ENCODE measurements at places on chromosomes 2 and 18.

- no peak for DNase-seq
Observed at GRCh38 chr2:46656640-46657039, 177.3 kb downstream of the TMEM247 start.

DNA sequence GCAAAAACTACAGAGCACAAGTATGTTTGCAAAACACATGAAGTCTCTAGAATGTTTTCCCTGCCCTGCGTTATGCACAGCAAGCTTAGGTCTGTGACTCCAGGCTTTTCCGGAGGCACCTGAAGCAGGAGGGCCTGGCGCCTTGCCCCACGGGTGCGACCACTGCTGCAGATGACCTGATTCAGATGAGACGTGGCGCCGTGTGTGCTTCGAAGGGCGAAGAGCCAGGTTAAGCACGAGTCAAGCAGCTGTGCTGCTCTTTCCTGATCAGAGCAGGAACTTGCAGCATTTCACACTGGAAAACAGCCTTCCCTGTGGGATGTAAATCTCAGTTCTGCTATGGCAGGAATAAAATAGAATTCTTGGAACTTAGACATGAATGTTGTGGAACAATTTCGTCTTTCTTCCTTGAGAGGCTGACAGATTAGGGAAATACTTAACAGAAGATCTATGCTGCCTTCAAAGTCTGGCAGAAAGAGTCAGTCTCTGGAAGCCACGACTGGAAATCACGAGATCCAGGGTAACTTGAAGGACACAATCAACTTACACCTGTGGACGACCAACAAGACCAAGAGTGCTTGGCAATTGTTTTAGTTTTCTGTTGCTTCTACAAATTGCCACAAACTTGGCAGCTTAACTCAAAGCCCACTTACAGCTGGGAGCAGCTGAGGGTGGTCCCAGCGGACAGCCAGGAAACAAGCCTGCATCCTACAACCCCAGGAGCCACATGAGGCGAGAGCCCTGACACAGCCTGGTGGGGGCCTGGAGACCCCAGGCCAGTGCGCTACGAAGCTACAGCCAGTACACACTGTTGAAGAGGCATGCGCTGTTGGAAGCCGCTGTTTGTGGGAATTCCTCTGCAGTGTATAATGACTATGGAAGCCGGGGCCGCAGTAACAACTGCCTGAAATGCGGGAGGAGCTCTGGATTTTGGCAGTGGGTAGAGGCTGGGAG, 42.9 kb downstream of the EIPR1 start:
- DNase-seq: no peak

- no peak for DNase-seq
Observed at GRCh38 chr2:2085533-2085932, 245.5 kb downstream of the MYT1L start.

DNA sequence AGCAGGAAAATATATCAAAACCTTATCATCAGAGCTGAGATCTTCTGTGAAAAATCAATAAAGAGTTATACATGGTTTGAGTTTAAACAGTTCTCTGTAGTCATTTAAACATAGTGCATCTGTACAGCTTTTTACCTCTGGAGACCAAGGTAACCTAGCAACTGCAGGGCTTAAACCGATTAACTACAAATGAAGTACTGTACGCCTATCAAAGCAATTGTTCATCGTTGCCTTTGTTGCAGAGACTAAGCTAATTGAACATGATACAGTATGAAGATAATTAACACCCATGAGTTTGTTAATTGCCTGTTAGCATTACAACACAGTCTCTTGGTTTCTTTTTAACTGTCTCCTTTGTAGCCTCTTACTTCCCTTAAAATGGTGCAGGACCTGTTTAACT, 147.9 kb downstream of the LNPK start:
- no peak for DNase-seq

DNA sequence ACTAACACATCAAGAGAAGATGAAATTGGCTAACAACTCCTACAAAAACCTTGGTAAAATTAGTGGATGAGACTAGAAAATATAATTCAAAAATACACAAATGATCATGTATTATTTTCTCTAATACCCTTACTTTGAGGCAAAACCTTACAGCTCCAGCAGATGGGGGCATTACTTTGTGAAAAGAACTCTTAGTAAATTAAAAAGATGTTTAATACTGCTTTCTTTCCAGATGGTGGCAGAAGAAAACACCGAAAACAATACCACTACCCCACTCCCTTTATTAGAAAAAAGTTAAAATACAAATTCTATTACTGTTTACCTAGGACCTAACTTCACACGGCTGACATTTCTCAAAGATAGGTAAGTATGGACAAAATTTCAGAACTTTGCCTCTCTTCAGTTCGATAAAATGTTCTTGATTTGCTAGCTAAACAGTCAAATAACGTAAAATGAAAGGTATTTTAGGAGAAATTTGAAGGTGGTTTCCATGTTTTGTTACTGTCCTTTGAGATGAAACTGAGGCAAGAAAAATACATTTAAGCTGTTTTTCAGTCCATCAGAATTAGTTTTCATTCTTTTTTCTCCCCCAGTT, 30.6 kb downstream of the ORC4 start:
- DNase-seq: no peak

DNA sequence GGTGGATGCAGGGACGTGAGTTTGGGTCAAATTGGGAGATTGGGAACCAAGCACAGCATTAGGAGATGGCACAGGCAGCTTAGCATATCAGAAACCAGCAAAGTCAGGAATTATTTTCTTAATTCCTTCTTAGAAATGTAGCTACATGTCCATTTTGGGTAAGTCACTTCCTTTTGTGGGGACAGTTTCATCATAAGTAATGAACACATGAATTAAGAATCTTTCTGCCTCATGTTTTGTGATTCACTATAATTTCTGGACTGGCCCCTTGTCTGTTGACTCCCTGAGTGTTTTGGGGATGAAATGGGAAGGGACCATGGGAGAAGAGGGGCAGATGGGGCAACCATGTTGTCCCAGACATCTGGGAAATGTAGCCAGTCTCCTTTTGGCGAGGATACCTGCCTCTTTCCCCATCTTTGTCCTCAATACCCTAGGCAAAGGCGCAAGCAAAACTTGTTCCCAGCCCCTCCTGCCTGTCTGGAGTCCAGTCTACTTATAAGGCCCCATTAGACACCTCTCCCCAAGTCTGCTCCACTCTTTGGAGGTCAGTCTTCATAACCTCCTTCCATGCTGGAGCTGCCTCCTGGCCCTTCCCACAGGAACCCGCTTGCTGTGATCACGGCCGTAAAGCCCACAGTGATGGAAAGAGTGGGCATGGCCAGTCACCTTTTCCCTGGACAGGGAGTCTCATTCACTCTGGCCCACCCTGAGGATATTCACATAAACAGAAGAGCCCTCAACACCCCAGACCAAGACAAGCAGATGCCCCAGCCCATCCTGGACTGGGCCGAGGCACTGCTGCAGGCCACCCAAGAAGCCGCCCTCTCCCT, 25.7 kb downstream of the MTHFD2 start:
- no peak for DNase-seq

- DNase-seq: no peak
Observed at GRCh38 chr2:10926191-10926820, 14.6 kb downstream of the KCNF1 start.

- DNase-seq: no peak
Observed at GRCh38 chr2:72949642-72950041, 32.3 kb downstream of the EMX1 start.

- peak; percentile 98 for DNase-seq
Observed at GRCh38 chr2:174487108-174487819, 435 bp upstream of the GPR155 start.

DNA sequence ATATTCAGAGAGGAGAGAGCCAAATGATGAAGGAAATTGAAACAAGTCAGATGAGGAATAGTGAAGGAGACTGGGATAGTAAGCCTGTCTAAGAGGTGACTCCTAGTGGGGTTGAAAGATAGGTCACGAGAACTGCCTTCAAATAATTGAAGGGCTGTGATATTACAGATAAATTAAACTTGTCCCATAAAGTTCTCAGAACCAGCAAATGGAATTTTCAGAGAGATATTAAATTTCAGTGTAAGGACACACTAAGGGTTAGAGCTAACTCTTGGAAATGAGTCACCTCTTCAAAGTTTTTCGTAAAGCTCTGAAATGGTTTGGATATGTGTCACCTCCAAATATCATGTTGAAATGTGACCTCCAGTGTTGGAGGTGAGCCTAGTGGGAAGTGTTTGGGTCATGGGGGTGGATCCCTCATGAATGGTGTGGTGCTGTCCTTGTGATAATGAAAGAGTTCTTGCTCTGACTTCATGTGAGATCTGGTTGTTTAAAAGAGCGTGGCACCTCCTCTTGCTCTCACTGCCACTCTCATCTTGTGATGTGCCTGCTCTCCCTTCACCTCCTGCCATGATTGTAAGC, 87.3 kb downstream of the BABAM2 start:
- no peak for DNase-seq

DNA sequence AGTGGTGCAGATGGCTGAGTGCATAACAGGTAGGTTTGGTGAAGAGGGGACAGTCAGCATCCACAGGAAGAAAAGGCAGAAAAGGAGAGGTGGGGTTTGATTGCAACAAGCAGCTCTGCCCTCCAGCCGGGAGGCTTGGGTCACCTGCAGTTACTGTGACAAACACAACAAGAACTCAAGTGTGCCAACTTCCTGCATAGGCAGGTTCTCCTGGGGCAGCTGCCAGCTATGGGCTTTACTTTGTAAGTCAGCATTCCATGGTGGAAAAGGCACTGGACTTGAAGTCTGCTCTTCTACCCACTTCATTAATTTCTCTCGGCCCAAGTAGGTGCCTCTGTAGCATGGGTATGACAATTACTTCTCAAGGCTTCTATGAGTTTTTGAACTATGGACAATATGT, 98.9 kb downstream of the MYT1L start:
- DNase-seq: no peak

DNA sequence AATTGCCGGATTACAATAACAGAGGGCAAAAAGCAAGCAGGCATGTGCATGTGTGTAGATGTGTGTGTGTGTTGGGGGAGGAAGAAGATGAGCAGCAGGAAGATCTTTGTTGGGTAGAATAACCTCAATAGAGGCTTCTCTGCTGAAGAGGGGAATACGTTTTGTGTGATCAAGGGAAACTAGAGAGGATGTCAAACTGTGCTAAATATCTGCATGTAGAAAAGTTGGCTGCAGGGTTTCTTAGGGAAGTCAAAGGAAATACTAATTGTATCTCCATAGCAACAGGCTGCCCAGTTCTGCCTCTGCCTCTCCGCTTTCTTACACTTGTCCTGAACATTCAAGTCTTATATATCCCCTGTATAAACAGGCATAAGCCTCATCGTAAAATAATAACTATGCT, 190.1 kb upstream of the RND3 start:
- DNase-seq: no peak

- no peak for DNase-seq
Observed at GRCh38 chr2:177641331-177641730, 248.8 kb downstream of the AGPS start.

DNA sequence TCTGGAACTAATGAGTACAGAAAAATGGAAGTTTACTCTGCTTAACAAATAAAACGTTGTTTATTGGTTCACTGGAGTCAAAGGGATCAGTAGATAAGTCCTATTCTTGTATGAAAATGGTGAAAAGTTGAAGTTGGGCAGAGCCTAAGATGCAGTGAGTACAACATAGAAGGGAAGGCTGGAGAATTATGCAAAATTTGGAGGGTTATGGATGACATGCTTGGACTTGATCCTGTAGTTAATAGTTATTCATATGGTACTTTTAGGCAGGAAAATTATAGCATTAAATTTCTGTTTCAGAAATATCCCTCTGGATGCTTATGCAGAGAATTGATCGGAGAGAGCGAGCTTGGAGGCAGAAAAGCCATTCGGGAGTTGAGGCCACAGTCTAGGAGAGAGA, 167.6 kb downstream of the KCNS3 start:
- no peak for DNase-seq

DNA sequence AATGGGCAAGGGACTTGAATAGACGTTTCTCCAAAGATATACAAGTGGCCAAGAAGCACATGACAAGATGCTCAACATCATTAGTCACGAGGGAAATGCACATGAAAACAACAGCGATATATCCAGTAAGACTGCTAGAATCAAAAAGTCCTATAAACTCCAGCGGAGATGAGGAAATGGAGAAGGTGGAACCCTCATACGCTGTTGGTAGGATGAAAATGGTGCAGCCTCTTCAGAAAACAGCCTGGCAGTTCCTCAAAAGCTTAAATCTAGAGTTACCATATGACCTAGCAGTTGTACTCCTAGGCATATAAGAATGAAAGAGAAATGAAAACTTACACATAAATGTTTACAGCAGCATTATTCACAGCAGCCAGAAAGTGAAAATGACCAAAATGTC, 48.1 kb downstream of the HPCAL1 start:
- no peak for DNase-seq

- no peak for DNase-seq
Observed at GRCh38 chr18:8868276-8868675, 162.9 kb downstream of the MTCL1 start.

- no peak for DNase-seq
Observed at GRCh38 chr2:133331436-133331835, 236.8 kb downstream of the NCKAP5 start.

- no peak for DNase-seq
Observed at GRCh38 chr2:127662937-127663565, 12.3 kb downstream of the LIMS2 start.

DNA sequence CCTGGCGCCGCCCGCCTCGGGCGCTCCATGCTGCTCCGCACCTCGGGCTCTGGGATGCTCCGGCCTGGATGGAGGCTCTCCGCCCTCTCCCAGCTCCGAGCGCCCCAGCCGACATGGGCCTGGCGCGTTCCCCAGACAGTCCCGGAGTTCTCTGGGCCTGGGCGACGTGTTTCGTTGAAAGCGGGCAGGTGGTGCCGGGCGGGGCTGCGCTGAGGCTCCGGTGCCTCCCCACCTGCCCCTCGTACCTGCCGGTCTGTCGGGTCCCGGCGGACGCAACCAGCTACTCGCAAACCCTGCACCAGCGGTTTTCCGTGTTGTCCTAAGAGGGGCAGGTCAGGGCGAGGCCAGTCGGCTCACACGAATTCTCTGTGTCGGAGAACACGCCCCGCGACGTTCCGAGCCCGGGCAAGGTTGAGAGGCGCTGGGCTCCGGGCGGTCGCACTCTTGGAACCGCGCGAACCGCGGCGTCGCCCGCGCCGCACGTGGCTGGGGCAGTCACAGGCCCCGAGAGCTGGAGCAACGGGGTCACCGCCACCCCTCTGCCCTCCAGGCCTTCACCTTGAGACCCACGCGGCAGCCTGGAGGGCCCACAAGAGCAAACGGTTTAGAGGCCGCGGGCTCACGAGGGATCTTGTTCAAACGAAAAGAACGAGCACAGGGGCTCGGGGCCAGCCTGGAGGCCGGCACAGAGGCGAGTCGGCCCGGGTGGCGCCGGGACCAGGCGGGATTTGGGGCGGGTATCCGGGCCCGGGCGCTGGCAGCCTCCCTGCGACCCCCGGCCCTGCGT, 4.2 kb upstream of the SIX2 start:
- no peak for DNase-seq

DNA sequence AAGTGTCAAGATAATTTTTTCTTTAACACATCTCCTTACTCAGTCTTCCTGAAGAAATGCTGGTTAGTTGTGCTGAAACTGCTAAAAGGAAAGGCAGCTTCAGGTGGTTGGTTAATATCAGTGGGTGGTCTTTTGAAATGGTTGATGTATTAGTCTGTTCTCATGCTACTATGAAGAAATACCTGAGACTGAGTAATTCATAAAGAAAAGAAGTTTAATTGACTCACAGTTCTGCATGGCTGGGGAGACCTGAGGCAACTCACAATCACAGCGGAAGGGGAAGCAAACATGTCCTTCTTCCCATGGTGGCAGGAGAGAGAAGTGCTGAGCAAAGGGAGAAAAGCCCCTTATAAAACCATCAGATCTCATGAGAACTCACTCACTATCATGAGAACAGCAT, 125.9 kb upstream of the CYRIA start:
- no peak for DNase-seq

GRCh38 chr2:158499383-158499782, 42.6 kb downstream of the PKP4 start:
- no peak for DNase-seq

GRCh38 chr2:207038299-207038698, 99.0 kb downstream of the CPO start:
- DNase-seq: no peak

Measured in stimulated activated CD8-positive, alpha-beta memory T cell treated with anti-CD3 and anti-CD28 coated beads, Interleukin-4, amount 100 ng/mL, for 4 hours (primary cell).